ENCODE measurements at places on chromosomes 1 and 21. TPM values are rescaled to one million over a fixed set of nuclear protein-coding genes. Genes with fewer than 3 reads are reported as not detected.

CHODL gene
- not detected for total RNA-seq

C4BPB gene
- total RNA-seq: 1.7 TPM

MRPL39 gene
- 42.7 TPM for total RNA-seq

GABPA gene
- 21.3 TPM for total RNA-seq

NBPF6 gene
- total RNA-seq: not detected

CNR2 gene
- 3.7 TPM for total RNA-seq

CDC42SE1 gene
- 245 TPM for total RNA-seq

RIMKLA gene
- 2.5 TPM for total RNA-seq

ALDH9A1 gene
- 42.7 TPM for total RNA-seq

DNAJC28 gene
- total RNA-seq: 0.40 TPM

KCNE1 gene
- total RNA-seq: 0.26 TPM

OR2T33 gene
- not detected for total RNA-seq

INAVA gene
- 0.57 TPM for total RNA-seq

MAP3K7CL gene
- 3.4 TPM for total RNA-seq

LIX1L gene
- total RNA-seq: 45.8 TPM

PTPN7 gene
- 242 TPM for total RNA-seq

CD244 gene
- 15.5 TPM for total RNA-seq

KIF26B gene
- 0.03 TPM for total RNA-seq

IRF6 gene
- 0.21 TPM for total RNA-seq

OR2G3 gene
- total RNA-seq: not detected

CFHR1 gene
- not detected for total RNA-seq

CYP4Z1 gene
- total RNA-seq: not detected

LMX1A gene
- total RNA-seq: not detected

ACBD3 gene
- 19.9 TPM for total RNA-seq

VHLL gene
- not detected for total RNA-seq

CCDC27 gene
- not detected for total RNA-seq

RYR2 gene
- not detected for total RNA-seq

LPAR3 gene
- 0.74 TPM for total RNA-seq

TMPRSS2 gene
- total RNA-seq: not detected

RGL1 gene
- total RNA-seq: 1.4 TPM
